Left lung (tissue), 14 donors: ENCODE measurements at places on chromosomes 5 and 9. TPM values are rescaled to one million over a fixed set of nuclear protein-coding genes. Genes with fewer than 3 reads are reported as not detected.

GRCh38 chr5:138338411-138339090, 485 bp downstream of the FAM53C start:
- no peaks in the 10 kb centered on the region for H3K27me3 ChIP-seq
- H3K4me3 ChIP-seq: peak overlapping the region; percentile 79
- H3K27ac ChIP-seq: peak overlapping the region; percentile 94
- H3K36me3 ChIP-seq: no peaks in the 10 kb centered on the region
- peaks cover 51% of the 10 kb centered on the region for H3K4me1 ChIP-seq
- DNase-seq: no peak

DNA sequence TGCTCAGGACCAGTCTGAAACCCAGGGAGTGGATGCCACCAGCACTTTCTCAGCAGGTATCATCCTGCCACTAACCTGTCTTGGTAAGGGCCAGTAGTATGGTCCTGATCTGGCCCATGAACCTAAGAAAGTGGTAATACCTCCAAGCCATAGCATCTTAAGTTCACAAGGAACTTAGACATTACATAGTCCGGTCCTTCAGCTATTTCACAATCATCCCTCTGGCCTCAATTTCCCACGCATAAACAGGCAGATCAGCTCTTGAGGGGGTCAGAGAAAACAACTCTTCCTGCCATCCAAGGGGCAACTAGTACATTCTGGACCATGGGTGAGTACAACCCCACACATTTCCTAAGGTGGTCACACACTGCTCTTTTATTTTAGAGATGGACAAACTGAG, 88.2 kb downstream of the PPIC start:
- H3K36me3 ChIP-seq: no peaks in the 10 kb centered on the region
- H3K27me3 ChIP-seq: no peaks in the 10 kb centered on the region
- no peak overlapping the region for H3K27ac ChIP-seq
- no peak overlapping the region for H3K4me3 ChIP-seq
- DNase-seq: no peak

GRCh38 chr5:52895572-52896413, 93.4 kb upstream of the ITGA2 start:
- H3K4me3 ChIP-seq: no peak overlapping the region
- H3K27ac ChIP-seq: peak overlapping the region; percentile 60
- DNase-seq: peak; percentile 42
- peaks cover 21% of the 10 kb centered on the region for H3K4me1 ChIP-seq

ZNF169 gene
- 6.2 TPM for total RNA-seq
